ENCODE measurements at places on chromosomes 6 and 20.

GRCh38 chr20:62633598-62634329, 8.5 kb upstream of the SLCO4A1 start:
- DNase-seq = no peak

GRCh38 chr6:9126878-9127560, 691.7 kb upstream of the SLC35B3 start:
- DNase-seq = no peak

GRCh38 chr6:47375426-47375825, 65.7 kb upstream of the TNFRSF21 start:
- DNase-seq = no peak

- DNase-seq = no peak
These were observed 21.6 kb downstream of the KCNB1 start for GRCh38 chr20:49460916-49461315.

DNA sequence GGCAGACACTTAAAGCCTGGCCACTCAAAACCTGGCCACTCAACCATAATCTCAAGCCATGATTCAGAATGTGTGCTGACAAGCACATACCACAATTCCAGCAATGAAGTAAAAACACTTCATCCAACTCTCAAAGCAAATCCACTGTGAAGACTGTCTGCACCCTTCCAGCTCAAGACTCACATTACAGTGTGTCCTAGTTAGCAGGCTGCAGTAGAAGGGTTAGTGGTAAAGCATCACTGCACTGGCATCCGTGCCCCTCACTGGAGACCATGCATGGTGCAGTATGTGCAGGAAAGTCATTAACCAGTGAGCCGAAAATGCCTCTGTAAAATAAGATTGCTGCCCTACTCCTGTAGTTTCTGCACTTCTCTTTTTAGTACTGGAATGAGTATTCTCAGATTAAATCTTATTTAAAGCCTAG, 43.4 kb downstream of the SLC23A2 start:
- DNase-seq = no peak

GRCh38 chr6:158168040-158168289, at the start of gene SERAC1:
Gene SERAC1, minus strand, starts transcription at chr6:158168262. Its CDS starts 9,899 bp downstream, at chr6:158158363.
- DNase-seq = no peak

GRCh38 chr6:127812985-127813698, 87.7 kb downstream of the THEMIS start:
- no peak for DNase-seq

DNA sequence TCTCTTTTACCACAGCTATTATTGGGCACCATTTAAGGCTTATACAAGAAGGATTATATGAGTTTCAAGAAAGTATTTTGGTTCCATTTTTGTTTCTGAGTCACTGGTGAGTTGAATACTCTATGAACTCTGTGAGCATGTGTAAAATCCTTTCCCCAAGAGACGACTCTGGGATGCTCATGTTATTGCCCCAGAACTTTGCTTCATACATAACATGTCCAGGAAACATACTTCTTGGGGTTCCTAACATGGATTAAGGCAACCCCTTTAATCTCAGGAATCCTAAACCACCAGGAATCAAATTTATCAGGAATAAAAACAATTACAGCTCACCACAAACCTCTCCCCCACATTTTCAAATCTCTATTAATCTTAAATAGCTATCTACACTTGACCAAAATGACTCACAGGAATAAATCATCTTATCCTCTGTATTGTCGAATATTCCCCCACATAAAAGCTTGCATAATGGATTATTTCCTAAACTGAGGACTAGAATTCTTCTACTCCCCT, 117.5 kb upstream of the COL21A1 start:
- DNase-seq = no peak

GRCh38 chr6:90186026-90186425, 110.6 kb downstream of the BACH2 start:
- no peak for DNase-seq

DNA sequence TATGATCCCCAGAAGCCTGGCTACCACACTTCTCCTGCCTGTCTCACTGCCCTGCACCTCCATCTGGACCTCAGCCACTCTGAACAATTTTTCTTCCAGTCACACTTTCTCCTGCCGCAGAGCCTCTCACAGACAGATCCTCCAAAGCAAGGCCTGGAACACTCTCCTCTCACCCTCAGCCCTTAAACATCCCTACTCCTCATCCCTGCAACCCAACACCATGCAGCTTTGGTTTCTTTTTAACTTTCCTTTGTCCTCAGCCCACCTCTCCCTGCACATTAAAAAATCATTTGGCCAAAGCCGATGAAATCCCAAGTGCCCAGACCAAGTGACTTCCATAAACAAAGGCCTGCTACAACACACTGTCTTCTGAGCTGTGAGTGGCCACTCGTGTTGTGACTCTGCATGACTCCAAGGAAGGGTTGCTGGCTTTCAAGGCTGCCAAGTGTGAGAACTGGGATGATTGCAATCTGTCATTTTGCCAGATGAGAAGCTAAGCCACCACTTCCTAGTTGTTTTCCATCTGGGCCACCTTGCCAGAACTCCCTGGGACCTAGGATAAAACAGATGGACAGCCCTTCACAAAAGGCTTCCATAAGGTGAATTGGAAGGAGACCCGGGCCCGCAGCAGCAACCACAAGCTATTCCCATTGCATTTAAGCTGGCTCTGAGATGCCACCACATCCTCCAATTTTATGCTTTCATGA, 144.4 kb upstream of the SSTR4 start:
- DNase-seq = no peak

GRCh38 chr6:617456-618100, 39.3 kb downstream of the HUS1B start:
- no peak for DNase-seq

DNA sequence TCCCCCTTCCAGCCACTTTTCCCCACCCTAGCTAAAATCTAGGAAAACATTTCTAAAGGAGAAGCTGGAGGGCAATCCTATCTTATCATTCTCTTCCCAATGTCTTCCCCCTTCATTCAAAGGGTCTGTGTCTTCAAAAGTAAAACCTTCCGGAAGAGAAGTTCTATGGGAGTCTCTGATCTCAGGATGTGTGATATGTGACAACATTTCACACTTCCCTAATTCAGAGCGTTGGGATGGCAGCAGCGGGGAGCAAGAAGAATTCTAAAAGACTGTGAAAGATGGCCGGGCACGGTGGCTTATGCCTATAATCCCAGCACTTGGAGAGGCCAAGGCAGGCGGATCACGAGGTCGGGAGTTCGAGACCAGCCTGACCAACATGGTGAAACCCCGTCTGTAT, 65.4 kb upstream of the AKIRIN2 start:
- no peak for DNase-seq

DNA sequence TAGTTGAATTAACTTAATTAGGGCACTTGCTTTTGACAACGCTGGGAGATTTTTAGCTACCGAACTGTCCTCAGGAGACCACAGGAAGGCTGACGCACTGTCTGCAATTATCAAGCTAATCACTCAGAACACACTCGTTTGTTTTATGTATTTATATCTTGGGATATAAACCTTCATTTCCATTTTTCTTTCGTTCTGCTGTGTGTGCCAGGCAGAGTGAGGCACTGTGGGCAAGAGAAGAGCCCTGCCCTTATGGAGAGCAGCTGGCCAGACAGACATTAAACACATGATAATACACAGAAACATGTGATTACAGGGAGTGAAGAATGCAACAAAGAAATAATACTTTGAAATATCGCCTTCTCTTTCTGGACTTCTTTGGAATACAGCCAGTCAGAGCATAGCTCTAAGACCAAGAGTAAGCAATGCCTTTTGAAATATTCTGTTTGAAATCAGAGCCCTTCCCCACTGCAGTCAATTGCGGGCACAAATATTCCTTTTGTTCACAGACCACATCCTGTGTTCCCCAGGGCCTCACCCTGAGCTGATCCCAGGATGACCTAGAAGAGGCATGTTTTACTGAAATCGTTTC, 96.8 kb downstream of the ANKRD60 start:
- DNase-seq = no peak

DNA sequence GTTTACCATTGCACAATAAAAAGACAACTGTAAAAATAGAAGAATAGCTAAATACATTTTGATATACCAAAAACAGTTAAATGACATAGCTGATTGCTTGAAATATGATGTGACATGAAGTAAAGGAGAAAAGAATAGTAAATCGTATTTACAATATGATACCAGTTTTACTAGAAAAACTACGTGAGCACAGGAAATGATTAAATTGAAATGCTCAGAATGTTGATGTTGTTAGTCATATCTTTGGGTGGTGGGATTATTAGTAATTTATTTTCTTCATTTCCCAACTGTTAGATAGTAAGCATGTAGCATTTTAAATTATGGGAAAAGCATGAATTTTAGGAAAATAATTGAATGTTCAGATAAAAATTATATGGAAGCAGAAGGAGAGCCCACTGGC, 268.3 kb upstream of the TAB2 start:
- DNase-seq = no peak

GRCh38 chr6:154157082-154157481, 118.0 kb downstream of the OPRM1 start:
- DNase-seq = peak; percentile 29

DNA sequence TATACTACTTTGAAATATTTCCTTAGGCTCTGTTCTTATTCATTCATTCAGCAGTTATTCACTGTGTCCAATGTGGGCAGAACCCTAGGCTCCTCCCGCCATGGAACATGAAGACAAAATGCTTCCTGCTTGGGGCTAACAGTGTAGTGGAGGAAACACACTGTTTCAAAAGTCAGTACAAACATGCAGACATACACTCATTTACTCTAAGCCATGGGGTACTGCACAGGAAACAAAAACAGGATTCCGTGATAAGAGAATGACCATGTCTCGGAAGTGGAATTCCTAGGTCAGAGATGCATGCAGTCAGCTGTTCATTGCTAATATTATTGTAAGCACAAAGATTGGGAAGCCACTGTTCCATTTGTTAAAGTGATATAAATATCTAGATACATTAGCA, 18.4 kb upstream of the FAM209A start:
- no peak for DNase-seq

DNA sequence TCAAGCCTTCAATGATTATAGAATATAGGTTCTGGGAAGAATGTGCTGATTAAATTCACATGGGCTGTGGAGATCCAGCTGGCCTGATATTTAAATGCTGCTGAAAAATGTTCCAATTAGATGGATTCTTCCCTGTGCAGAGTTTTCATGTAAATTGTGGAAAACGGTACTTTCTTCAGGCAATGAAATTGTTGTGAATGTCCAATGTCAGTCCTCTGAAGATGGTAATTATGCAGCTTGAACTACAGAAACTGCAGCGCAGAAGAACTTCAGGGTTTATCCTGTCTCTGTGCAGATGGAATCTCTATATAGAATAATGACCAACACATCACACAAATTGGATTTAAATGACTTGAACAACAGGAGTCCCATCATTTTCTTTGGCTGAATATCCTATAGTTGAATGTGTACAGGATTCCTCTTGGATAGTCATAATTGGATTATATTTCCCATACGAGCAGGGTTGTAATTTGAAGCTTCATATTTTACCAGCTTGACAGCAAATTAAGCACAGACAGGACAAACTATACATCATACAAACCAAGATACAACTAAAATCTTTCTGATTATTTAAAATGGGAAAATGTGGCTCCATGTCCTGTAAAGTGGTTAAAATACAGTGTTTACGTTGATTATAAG, 82.3 kb downstream of the CAP2 start:
- DNase-seq = no peak

GRCh38 chr6:158441716-158442215, 118.1 kb upstream of the TMEM181 start:
- no peak for DNase-seq

GRCh38 chr6:11196511-11197174, 35.8 kb downstream of the NEDD9 start:
- no peak for DNase-seq

DNA sequence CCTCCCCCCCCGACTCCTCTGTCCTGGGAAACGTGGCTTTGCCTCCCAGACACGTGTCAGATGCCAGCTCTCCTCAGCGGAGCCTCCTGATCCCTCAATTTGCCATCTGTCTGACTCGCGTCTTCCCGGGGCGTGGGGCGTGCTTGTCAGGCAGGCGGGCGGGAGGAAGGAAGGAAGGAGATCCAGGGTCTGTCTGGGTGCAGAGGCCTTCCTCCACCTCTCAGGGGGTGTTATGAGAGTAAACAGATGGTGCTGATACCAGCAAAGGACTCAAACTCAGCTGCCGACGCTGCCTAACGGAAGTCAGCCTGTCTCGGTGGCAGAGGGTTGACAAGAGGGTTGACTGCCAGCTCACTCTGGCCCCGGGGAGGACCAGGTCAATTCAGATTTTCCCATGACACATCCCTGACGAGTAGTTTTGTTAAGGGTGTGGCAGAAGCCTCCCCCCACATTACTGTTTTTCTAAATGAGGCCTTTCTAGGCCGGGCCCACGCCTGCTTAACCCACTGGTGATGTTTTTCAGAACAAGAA, 17.0 kb downstream of the UQCC2 start:
- DNase-seq = no peak

DNA sequence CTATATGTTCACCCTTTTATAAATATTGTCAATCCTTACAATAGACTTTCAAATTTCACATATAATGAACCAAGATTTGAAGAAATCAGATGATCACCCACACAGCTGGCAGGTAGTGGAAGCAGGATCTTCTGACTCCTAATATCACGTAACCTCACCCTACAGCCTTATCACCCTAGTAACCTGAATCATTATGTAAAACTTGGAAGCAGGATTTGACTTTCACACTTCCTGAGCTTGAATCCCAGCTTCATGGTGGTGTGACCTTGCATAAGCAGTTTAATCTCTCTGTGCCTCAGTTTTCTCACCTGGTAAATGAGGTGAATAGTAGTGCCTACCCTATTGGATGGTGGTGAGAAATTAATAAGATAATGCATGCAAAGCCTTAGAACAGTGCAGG, 16.4 kb downstream of the SPTLC3 start:
- DNase-seq = no peak

DNA sequence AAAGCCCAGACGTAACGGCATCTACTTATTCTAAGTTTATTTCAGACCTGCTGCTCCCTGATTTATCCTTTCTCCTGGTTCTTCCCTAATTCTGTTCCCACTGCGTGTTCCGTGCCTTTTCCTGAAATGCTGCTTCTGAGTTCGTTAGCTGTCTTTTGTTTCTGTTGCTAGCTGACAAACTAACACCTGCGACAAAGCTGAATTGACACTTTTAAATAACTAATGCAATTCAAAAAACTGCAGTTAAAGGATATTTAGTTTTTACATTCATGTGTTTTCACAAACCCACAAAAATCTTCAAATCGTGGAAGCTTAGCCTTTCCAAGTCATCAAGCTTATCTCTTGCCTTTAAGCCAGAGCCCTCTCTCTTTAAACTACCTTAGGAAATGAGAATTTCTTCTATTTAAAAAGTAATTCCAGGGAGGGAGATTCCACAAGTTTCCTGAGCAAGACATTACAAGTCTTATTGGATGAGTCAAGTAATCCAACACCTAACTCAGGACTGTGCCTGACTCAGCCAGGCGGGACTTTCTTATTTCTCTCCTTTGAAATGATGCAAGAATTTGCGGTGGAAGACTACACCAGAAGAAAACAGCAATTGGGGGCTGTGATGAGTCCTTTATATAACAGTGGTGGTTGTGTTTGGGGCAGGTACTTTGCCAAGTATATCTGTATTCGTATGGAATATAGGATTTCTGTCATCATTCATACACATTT, 6.3 kb downstream of the ADTRP start:
- no peak for DNase-seq

- DNase-seq = no peak
These were observed 525.9 kb upstream of the NRSN1 start for GRCh38 chr6:23600118-23600517.
